ENCODE measurements at places on chromosomes 16 and 17. TPM values are rescaled to one million over a fixed set of nuclear protein-coding genes. Genes with fewer than 3 reads are reported as not detected.

- H3K36me3 ChIP-seq, result no peaks in the 10 kb centered on the region
- no peak for DNase-seq
- no peaks in the 10 kb centered on the region for H3K4me1 ChIP-seq
- no peak overlapping the region for H3K27ac ChIP-seq
Observed at GRCh38 chr17:5049314-5049841, 14.2 kb upstream of the SLC52A1 start.

DNA sequence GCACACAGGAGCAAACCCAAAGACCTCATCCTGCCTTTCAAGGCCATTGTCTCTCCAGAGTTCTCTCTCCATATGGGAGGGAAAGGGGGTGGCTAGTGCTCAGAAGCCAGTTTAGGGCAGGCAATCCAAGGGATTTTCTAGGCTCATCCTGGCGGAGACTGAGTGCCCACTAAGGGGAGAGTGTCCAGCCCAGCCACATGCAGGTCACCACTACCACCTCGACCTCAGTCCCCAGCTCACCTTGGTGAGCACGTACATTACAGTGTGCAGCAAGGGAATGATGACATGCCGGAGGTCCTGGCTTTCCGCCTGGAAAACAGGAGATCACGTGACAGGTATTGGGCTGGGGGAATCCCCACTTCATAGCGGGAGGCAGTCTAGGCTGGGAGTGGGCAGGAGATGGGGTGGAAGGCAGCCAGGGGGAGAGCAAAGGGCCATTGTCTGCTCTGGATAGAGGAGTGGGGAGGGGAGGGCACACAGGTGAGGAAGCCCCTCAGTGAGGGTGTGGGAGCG lies 29.9 kb downstream of the PIK3R6 start:
- H3K36me3 ChIP-seq, result no peaks in the 10 kb centered on the region
- DNase-seq, result no peak
- no peak overlapping the region for H3K4me3 ChIP-seq

Gene WRAP53
- 11.8 TPM for polyA plus RNA-seq

DNA sequence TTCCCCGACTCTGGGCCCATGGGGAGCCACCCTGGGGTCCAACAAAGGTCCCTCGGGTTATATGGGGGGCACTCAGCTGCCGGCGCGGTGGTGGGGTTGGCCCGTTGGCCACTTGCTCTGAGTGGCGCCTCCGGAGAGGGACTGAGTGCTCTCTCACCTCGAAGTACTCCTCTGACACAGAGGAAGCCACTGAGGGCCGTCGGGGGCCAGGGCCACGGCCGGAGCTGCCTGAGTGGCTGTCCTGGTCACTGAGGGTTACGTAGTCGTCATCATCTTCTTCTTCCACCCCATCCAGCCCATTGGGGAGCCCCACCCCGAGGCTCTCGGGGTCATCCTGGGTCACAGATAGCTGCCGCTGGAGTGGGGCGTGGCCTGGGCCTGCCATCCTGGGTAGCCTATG lies 25.7 kb downstream of the SLC5A10 start:
- no peaks in the 10 kb centered on the region for H3K36me3 ChIP-seq
- no peak for DNase-seq
- no peak overlapping the region for H3K4me3 ChIP-seq
- peaks cover 14% of the 10 kb centered on the region for H3K4me1 ChIP-seq
- no peaks in the 10 kb centered on the region for H3K27me3 ChIP-seq

DNA sequence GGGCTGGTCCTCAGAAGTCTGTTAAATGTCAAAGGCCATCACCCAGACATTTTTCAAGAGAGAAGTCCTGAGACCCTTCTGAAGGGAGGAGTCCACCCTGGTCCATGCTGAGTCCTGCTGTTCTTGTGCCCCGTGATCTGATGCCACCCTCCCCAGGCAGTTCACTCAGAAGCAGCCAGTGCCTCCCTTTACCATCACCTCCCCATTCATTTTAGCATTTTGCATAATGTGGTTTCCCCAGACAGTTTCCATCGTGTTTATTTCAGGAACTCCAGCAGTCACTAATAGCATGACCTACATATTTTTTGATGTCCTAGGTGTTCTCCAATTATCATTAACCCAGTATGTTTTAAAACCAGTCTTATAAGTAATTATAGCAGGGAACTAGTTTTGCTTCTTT lies 353.0 kb upstream of the CDH5 start:
- H3K4me1 ChIP-seq, result no peaks in the 10 kb centered on the region
- DNase-seq, result no peak
- H3K27ac ChIP-seq, result no peak overlapping the region
- H3K36me3 ChIP-seq, result no peaks in the 10 kb centered on the region

- no peak overlapping the region for H3K27ac ChIP-seq
- H3K27me3 ChIP-seq, result peaks cover 12% of the 10 kb centered on the region
- H3K4me1 ChIP-seq, result no peaks in the 10 kb centered on the region
- DNase-seq, result no peak
- H3K4me3 ChIP-seq, result no peak overlapping the region
Observed at GRCh38 chr17:35953720-35954119, 10.2 kb upstream of the LYZL6 start.

Gene PSMC5
- polyA plus RNA-seq, result 180 TPM

DNA sequence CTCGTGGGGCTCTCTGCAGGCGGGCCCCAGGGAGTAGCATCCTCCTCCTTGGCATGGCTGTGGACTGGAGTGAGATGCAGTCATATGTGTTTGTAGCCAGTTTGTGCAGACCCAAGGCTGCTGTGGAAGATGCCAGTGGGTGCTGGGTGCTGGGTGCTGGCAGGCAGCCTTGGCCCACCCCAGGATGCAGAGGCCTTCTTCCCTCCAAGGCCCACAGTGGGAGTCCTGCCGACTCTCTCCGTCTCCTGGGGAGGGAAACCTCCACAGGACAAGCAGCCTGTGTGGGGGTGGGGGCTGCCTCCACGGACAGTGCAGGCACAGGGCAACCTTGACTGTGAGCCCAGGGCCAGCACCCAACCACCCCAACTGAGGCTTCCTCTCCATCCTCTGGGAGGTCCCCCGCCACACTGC lies 13.8 kb upstream of the TMEM92 start:
- DNase-seq, result no peak
- peaks cover 46% of the 10 kb centered on the region for H3K4me1 ChIP-seq
- no peak overlapping the region for H3K4me3 ChIP-seq
- no peak overlapping the region for H3K27ac ChIP-seq
- H3K27me3 ChIP-seq, result no peaks in the 10 kb centered on the region

Gene FBXO39
- not detected for polyA plus RNA-seq

DNA sequence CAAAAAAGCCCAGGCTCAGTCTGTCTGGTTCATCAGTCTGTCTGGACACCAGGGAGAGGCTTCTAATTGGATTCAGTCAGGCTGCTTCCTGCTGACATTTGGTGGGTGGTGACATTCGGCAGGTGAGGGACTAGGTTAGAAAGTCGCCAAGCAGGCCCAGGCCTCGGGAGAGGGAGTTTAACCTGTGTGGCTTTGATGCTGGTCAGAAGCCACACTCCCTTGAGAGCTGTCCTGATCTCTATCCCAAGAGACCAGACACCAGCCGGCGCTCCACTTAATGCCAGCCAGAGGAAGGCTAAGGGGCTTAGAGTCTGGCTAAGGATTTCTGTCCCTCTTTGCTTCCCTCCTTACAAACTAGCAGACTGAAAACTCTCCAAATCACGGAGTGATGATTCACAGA lies 135.0 kb downstream of the GSG1L start:
- H3K4me3 ChIP-seq, result no peak overlapping the region
- H3K36me3 ChIP-seq, result no peaks in the 10 kb centered on the region
- H3K4me1 ChIP-seq, result no peaks in the 10 kb centered on the region
- H3K27me3 ChIP-seq, result no peaks in the 10 kb centered on the region
- no peak for DNase-seq
- H3K27ac ChIP-seq, result no peak overlapping the region

- H3K4me3 ChIP-seq, result no peak overlapping the region
- no peak for DNase-seq
- no peak overlapping the region for H3K27ac ChIP-seq
- H3K4me1 ChIP-seq, result no peaks in the 10 kb centered on the region
- H3K27me3 ChIP-seq, result peaks cover 12% of the 10 kb centered on the region
Observed at GRCh38 chr17:55284001-55284884, 19.5 kb downstream of the HLF start.

Gene ITGAD
- polyA plus RNA-seq, result not detected

Gene TBC1D3E
- polyA plus RNA-seq, result not detected

GRCh38 chr16:56632156-56632847 lies at the start of gene MT1M:
TSS of gene MT1M (plus strand) at chr16:56632659. CDS start at chr16:56632732, 73 bp downstream.
- no peaks in the 10 kb centered on the region for H3K27me3 ChIP-seq
- peak within 1 kb of the TSS; percentile 70 for H3K4me3 ChIP-seq
- DNase-seq, result peak; percentile 75

GRCh38 chr16:11768849-11769248 lies 26.2 kb upstream of the TXNDC11 start:
- no peaks in the 10 kb centered on the region for H3K27me3 ChIP-seq
- no peak overlapping the region for H3K4me3 ChIP-seq
- DNase-seq, result no peak
- H3K36me3 ChIP-seq, result peaks cover 79% of the 10 kb centered on the region

- no peak overlapping the region for H3K4me3 ChIP-seq
- H3K4me1 ChIP-seq, result no peaks in the 10 kb centered on the region
- H3K27me3 ChIP-seq, result no peaks in the 10 kb centered on the region
- H3K36me3 ChIP-seq, result no peaks in the 10 kb centered on the region
- no peak overlapping the region for H3K27ac ChIP-seq
Observed at GRCh38 chr16:4409081-4409932, 7.1 kb downstream of the CORO7 start.

GRCh38 chr17:82076785-82077591 lies 11.4 kb upstream of the DUS1L start:
- no peak overlapping the region for H3K4me3 ChIP-seq
- H3K27me3 ChIP-seq, result no peaks in the 10 kb centered on the region
- no peaks in the 10 kb centered on the region for H3K4me1 ChIP-seq
- H3K36me3 ChIP-seq, result no peaks in the 10 kb centered on the region

DNA sequence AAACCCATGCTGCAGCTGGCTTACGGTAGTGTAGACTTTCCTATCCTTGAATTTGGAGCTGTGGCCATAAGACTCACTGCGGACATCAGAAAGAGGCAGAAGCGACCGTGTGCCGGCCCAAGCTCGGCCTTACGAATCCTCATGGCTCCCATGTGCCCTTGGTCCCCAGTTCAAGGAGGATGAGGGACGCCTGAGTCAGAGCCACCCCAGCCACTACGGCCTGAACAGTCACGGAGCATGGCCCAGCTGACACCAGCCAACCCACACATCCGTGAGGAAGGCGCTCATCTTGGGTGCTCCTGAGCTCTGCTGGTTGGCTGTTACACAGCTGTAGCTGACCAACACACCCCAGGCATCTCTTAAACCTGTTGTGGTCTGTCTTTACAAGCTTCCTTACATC lies 44.0 kb downstream of the ZCCHC14 start:
- H3K27me3 ChIP-seq, result no peaks in the 10 kb centered on the region
- H3K36me3 ChIP-seq, result peaks cover 15% of the 10 kb centered on the region
- H3K27ac ChIP-seq, result no peak overlapping the region
- no peak overlapping the region for H3K4me3 ChIP-seq

Gene LGALS9B
- not detected for polyA plus RNA-seq

Gene HP
- polyA plus RNA-seq, result not detected

GRCh38 chr17:15078570-15078969 lies 186.6 kb downstream of the PMP22 start:
- no peak overlapping the region for H3K27ac ChIP-seq
- H3K4me3 ChIP-seq, result no peak overlapping the region

DNA sequence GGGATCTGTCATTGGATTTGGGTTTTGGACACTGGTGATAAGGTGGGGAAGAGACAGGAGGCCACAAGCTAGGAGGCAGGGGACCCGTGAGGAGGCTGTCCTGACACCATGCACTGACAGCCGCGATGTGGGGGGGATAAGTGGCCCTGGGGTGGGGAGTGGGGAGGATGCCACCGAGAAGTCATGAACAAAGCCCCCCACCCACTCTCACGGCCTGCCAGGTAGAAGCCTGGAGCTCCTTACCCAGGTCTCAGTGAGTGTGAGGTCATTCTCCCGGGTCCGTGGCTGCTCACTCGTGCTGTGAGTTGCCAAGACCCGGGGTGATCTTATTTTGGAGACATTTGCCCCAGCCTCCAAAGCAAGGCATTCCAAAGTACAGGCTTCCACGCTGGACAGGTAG lies 165.9 kb upstream of the TNRC6C start:
- no peak overlapping the region for H3K4me3 ChIP-seq
- H3K27me3 ChIP-seq, result peaks cover 13% of the 10 kb centered on the region
- H3K27ac ChIP-seq, result no peak overlapping the region
- no peaks in the 10 kb centered on the region for H3K36me3 ChIP-seq

DNA sequence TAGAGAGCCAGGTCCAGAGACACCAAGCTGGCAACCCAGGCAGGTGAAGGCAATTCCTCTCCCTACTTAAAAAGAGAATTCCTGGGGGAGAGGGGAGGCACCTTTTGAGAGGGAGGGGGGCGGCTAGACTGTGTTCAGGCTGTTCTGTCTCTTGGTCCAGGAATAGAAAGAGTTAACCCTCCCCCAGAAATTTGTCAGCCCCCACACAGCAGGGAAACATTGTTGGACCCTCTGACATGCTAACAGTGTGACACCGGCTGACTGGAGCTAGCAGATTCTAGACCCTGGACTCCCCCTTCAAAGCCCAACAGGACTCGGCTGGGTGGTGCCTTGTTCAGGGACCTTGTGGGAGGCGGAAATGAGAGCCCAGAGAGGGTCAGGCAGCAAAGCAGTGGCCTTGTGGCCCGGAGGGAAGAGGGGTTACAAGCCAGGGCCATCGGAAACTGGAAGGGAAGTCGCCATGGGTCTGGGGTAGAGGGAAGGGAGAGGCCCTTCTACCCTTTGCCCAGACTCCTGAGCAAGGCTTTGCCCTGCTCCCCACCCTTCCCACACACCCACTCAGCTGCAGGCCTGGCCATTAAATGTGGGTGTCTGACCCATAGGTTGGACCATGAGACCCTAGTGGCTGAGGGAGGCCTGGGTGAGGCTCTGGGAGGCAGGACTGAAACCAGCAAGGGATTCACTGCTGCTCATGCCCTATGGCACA lies 44.6 kb downstream of the RAI1 start:
- DNase-seq, result no peak
- peaks cover 18% of the 10 kb centered on the region for H3K4me1 ChIP-seq
- no peak overlapping the region for H3K4me3 ChIP-seq
- no peak overlapping the region for H3K27ac ChIP-seq
- H3K36me3 ChIP-seq, result no peaks in the 10 kb centered on the region

DNA sequence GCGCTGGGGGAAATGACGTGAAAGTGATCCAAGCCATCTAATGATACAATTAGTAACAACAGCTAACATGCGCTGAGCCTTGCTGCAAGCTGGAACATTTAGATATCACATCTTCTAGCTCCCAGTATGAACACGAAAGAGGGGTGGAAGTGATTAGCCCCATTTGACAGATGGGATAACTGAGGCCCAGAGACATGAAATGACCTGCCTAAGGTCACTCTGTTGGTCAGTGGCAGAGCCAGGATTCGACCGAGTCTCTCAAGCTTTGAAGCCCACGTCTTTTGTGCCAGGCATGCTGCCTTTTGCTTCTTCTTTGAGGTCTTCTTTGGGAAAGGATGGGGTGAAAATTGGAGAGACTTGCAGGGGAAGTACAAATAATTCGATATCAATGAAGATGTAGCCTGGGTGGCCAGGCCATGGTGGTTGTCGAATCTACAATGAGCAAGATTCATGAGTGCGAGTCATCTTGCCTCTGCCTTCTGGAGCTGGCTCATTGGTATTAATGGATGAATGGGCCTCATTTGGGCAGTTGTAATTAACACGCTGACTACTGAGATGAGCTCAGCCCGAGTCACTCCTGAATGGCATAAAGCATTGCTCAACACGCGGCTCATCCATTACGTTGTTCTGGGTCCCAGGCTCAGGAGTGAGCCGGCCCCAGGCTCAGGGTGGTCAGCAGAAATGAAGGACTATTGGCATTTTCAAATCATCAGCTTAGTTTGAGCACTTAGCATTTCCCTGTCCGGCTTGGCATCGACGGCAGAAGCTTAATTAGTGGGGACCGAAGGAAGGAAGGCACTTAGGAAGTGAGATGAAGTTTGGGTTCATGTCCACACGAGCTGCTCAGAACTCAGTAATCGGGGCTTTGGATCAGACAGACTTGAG lies 28.0 kb upstream of the GPRC5B start:
- H3K27me3 ChIP-seq, result no peaks in the 10 kb centered on the region
- no peaks in the 10 kb centered on the region for H3K4me1 ChIP-seq
- peak; percentile 90 for DNase-seq

All from GM23248 (cell line).